ENCODE measurements at places on chromosomes 3 and 15. TPM values are rescaled to one million over a fixed set of nuclear protein-coding genes. Genes with fewer than 3 reads are reported as not detected.

Gene MOBP
- not detected for total RNA-seq

Gene NISCH
- total RNA-seq: 146 TPM

Gene CAPN3
- 0.37 TPM for total RNA-seq

Gene CEP63
- 25.7 TPM for total RNA-seq

Gene C3orf70
- total RNA-seq: 4.7 TPM

Gene LRRC31
- not detected for total RNA-seq

Gene KY
- total RNA-seq: 0.09 TPM

GRCh38 chr3:147656023-147656422 is 246.9 kb downstream of the ZIC1 start:
- no peak for DNase-seq

- DNase-seq: peak; percentile 6
Measured at GRCh38 chr15:23467110-23467600, 20.1 kb upstream of the GOLGA6L2 start.

GRCh38 chr3:162195147-162195546 is 698.5 kb downstream of the OTOL1 start:
- no peak for DNase-seq

GRCh38 chr15:33581032-33581431 is 270.3 kb downstream of the RYR3 start:
- no peak for DNase-seq

DNA sequence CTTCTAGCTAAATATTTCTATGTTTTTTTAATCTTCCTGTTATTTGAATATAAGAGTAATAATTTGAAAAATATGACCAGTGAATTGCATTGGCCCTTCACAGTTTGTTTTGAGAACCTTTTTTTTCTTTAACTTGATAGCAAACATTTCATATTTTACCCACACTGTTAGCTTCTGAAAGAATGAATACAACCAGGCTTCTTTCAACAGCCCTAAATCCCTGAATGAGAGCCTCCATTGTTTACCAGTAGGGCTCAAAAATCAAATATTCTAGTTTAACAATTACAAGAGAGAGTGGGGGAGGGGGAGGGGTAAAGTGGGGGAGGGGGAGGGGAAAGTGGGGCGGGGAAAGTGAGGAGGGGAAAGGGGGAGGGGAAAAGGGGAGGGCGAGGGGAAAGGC is 14.5 kb upstream of the TOP2B start:
- no peak for DNase-seq

DNA sequence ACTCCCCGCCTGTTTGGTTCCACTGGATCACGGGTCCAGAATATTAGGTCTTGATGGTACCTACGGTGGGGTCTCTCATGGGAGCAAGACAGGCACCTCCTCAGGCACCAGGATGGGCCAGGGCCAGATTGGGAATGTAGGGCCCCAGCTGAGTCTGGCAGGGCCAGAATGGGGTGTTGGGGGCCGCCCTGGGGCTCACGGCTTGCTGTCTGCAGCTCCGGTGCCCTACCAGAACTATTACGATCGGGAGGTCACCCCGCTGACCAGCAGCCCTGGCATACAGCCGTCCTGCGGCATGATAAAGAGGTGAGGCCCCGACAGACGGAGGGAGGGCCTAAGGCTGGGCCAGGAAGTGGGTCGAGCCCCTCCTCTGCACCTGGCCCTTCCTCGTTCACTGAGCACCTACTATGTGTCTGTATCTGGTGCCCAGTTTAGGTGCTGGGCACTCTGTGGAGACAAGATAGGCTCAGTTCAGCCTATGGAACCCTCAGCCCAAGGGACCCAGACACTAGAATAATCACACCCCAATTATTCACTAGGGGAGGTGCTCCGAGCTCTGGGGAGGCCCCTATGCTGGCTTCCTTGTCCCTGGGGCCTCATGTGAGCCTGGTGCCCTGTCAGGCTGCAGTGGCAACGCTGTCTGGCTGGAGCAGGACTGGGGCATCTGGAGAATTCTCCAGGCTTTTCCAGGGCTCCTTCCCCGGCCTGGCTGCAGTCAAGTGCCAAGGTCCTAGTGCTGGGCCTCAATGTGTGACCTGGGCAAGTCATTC is 37.9 kb downstream of the PSTPIP1 start:
- no peak for DNase-seq

GRCh38 chr15:68699124-68699880 is 120.5 kb downstream of the CORO2B start:
- DNase-seq: peak; percentile 58

DNA sequence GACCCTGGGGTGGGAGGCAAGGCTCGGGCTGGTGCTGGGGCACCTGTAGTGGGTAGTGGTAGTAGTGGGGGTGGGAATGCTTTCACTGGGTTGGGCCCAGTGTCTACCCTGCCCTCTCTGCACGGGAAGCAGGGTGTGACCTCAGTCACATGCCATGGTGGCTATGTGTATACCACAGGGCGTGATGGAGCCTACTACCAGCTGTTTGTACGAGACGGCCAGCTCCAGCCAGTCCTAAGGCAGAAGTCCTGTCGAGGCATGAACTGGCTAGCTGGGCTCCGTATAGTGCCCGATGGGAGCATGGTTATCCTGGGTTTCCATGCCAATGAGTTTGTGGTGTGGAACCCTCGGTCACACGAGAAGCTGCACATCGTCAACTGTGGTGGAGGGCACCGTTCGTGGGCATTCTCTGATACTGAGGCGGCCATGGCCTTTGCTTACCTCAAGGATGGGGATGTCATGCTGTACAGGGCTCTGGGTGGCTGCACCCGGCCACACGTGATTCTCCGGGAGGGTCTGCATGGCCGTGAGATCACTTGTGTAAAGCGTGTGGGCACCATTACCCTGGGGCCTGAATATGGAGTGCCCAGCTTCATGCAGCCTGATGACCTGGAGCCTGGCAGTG is 5.2 kb downstream of the DALRD3 start:
- DNase-seq: no peak

- peak; percentile 69 for DNase-seq
Measured at GRCh38 chr3:14344351-14344750, 58.1 kb upstream of the SLC6A6 start.

DNA sequence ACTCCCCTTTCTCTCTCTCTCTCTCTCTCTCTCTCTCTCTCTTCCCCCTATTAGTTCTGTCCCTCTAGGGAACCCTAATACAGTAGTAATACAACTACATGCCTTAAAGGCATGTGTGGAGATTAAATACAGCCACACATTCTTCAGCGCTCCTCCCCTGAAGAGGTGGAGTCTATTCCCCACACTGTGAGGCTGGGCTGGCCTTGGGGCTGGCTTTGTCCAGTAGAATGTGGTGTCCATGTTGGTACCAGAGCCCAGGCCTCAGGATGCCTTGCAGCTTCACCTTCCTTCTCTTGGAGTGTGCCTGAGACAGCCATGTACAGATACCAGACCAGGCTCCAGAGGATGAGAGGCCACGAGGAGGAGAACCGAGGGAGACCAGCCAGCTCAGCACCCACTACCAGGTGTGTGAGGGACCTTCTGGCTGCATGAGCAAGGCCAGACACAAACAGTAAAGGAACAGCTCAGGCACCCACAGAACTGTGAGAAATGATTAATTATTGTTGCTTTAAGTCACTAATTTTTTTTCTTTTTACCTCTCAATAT is 10.7 kb downstream of the SLC6A20 start:
- DNase-seq: no peak

- DNase-seq: no peak
Measured at GRCh38 chr3:42698911-42699230, 3.7 kb downstream of the HHATL start.

- no peak for DNase-seq
Measured at GRCh38 chr3:64228110-64228509, 2.8 kb upstream of the PRICKLE2 start.

DNA sequence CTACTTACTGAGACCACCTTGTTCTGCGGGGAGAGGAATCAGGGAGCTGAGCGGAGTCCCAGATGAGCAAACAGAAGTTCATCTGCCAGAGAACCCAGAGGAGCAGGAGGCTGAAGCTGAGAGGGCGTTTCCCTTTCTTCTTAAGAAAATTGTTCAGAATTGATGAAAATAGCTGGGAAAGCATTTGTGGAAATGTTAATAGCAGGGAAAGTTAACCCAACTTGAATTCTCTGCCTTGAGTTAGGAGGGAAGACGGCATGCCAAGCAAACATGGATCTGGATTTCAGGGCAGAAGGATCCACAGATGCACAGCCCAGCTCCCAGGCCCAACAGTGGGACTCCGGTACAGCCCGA is 23.2 kb downstream of the CRABP1 start:
- no peak for DNase-seq

GRCh38 chr3:137987723-137988122 is 22.2 kb upstream of the CLDN18 start:
- DNase-seq: no peak

DNA sequence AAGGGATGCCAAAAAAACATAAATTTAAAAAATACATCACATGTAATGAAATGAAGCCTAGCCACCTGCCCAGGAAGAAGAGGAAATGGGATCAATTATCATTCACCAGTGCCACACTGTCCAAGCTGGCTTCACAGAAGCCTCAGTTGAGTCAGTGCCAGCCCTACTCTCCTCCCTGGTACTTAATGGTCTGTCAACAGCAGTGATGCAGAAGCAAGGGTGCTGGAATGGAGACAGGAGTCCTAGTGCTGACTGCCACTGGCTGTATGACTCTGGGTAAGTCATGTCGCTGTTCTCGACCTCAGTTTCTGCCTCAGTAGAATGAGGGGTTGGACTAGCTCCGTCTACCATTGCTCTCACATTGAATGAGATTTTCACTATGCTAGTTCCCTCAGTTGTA is 78.5 kb upstream of the LARS2 start:
- no peak for DNase-seq

- no peak for DNase-seq
Measured at GRCh38 chr3:173467501-173467900, 70.0 kb downstream of the NLGN1 start.

DNA sequence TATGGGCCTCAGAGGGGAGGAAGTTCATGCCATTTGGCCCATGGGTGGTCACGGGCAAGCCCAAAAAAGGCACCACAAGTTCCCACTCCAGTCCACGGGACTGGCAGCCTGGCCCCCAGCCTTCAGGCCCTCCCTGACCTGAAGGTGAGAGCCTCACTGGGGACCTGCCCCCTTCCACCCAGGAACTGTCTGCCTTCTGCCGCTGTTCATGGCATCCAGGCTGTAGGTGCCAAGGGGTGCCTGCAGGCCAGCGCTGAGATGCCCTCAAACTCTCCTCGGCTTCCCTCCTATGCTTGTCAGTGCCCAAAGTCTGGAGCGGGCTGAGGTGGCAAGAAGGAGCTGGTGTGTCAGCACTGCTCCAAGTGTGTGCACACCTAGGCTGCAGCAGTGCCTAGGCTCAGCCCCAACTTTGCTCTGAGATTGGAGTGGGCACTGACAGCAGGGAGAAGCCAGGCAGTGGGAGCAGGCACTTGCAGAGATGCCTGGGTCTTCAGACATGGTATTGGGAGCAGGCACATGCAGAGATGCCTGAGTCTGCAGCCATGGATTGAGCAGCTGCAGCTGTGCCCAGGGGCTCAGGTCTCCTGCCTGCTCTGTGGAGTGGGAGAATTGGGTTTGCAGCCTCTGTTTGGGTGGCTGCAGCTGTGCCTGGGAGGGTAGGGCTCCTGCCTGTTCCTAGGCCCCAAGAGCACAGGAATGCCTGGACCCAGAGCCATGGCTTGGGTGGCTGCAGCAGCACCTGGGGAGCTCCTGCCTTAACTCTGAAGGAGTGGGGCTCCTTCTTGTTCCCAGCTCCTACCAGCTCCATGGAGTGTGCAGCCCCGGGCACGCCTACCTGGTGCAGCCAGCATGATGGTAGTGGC is 44.0 kb upstream of the PRR23C start:
- no peak for DNase-seq

- DNase-seq: no peak
Measured at GRCh38 chr3:45858809-45859543, 17.1 kb upstream of the LZTFL1 start.

DNA sequence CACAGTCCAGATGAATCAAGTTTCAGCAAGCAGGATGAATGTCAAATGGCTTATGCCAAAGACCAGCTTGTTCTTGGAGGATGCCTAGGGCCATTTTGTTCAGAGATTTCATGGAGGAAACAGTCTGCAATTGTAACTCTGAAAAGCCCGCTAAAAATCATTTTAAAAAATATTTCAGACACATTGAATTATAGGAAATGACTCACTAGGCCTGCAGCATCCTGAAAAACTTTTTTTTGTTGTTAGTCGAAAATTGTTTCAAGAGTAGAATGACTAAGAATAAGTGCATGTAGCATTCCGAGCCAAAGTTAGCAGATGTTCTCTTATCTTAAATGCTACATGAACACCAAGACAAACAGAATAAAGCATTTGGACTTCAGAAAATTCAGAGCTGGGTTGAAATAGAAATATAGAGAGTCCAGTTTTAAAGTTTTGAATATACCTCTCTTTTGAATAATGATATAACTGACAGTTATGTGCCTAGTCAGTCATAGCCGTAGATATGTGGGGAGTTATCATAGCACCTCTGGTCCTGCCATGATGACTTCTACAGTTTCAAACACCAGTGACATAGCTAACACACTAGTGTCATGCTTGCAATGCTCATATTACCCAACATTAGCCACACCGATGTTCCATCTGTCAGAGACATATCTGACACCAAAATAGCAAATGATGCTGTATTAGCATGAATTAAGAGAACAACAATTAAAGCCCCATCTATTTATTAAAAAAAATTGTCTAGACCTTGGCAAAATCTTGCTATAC is 1462.8 kb upstream of the GBE1 start:
- DNase-seq: no peak

DNA sequence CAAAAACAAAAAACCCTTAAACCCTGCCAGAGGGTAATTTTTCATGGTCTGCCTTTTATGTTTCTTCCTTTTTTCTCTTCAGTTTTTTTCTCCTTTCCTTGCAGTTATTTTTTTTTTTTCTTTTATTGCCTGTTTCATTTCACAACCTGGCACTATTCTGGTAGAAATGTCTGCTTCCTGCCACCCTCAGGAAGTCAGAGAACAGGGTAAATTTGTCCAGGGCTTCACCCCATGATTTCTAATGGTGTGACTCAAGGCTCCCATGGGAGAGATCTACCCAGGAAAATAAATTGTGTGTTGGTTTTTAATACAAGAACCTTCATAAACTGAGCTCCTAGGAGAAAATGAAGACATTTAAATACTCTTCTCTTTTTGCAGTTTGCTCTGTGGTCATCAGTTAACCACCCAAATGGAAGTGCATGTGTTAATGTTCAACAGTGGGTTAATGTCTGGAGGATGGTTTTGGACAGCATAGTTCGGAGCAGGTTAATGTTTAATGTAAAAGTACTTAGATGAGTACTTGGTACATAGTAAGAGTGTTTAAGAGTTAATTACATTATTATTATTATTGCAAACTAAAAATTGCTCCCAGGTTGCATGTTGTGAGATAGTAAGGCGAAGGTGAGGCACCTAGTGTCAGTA is 45.9 kb downstream of the CGNL1 start:
- no peak for DNase-seq

DNA sequence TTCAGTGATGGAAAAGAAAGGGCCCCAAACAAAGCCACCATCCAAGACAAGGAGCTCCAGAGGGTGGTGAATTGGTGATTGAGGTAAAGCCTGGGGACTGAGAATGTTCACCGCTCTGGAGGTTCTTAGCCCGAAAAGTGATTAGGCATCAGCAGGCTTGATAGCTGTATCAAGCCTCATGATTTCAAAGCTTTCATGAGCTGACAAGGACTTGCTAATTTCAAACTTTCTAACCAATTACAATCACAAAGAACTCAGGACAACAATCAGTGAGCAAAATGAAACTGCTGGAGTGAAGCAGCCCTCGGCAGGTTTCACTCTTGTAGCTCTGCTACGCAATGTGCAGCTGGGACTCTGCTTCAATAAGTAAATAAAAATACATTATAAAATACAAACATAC is 391.3 kb downstream of the TIGIT start:
- peak; percentile 42 for DNase-seq
